CD8-positive, alpha-beta memory T cell (primary cell): ENCODE measurements at places on chromosomes 5 and 9. TPM values are rescaled to one million over a fixed set of nuclear protein-coding genes. Genes with fewer than 3 reads are reported as not detected.

DNA sequence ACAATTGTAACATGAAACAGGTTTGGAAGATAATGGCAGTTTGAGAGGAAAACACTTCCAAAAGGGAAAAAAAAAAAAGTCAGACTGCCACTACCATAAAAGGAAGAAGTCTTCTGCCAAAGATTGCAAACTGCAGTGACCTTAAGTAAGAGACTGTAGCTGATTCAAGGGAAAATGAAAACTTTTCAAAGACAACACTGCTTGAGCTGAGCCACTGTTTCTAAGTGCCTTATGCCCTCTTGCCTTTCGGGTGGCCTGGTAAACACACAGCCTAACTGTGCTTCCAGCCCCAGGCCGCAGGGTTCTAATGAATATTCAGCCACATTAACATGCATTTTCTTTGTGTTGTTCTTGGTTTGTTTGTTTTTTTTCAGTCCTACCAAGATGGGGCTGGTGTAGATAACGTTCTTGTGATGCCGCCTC lies 354.6 kb downstream of the BNC2 start:
- DNase-seq, result no peak

DNA sequence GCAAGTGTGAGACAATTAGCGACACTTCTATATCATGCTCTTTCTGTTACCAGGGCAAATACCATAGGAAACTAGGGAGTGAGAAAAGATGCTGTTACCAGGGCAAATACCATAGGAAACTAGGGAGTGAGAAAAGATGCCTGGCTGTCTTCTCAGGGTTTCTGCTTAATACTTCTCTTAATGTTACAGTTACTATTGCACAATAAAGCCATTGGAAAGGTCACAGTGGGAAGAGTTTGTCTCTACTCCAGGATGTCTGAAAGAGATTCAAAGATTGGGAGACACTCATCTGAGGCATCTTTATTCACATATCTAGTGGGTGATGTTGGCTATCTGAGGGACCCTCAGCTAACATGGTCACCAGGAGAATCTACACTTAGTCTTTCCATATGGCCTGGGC lies 431.7 kb upstream of the POU5F2 start:
- DNase-seq, result no peak

- DNase-seq, result no peak
These were observed 24.7 kb downstream of the BTF3 start for GRCh38 chr5:73522989-73523388.

DNA sequence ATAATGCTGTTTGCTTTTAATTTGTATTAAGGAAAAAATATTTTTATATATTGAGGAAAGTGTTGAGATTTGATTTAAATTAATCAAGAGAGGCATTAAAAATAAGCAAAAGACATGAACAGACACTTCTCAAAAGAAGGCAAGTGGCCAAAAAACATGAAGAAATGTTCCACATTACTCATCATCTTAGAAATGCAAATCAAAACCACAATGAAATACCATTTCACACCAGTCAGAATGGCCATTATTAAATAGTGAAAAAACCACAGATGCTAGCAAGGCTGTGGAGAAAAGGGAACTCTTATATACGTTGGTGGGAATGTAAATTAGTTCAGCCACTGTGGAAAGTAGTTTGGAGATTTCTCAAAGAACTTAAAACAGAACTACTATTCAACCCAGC lies 45.9 kb downstream of the RANBP17 start:
- DNase-seq, result no peak

DNA sequence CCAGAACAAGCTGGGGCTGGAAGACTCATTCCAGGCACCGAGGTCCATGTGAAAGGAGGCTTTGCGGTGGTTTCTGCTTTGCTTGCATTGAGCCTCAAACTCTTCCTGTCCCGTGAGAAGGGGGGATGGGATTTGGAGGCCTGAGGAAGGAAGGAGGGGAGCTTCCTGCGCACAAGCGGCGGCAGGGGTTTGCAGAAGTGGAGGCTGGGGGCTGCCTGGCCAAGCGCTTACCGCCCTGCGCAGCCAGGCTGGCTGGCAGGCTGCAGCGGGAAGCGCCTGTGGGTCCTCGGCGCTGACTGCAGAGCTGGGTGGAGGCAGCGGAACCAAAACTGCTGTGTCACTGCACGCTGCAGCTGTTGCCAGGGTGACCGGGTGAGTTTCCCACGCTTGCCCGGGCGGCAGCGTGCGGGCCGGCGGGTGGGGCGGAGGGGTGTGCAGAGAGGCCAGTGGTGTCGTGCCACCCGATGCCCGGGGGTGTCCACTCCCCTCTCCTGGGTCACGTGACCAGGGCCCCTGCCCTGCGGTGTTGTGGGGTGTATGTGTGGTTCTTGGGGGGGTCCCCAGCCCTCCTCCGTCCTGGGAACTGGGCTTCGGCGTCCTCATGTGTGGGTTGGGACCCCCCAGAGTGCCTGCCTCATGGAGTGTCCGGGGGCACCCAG lies 81.0 kb downstream of the RXRA start:
- peak; percentile 74 for DNase-seq

DNA sequence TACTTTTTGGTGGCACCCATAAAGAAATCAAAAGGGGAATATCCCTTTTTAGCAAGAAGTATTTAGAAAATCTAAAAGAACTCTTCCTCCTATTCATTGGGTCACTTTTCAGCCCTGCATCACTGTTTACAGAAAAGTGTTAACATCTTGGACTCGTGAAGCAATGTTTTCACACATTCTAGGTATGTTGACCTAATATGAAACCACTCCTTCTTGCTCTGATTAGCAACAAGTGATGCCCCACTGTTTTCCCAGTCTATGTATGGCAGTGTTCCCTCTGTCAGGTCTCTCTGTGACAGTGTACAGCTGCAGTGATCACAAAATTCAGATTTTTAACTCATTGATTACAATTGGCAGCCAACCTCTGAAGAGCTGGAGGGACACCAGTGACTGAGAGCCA lies 148.2 kb upstream of the SLC12A2 start:
- no peak for DNase-seq

The PDE8B gene
- not detected for total RNA-seq

DNA sequence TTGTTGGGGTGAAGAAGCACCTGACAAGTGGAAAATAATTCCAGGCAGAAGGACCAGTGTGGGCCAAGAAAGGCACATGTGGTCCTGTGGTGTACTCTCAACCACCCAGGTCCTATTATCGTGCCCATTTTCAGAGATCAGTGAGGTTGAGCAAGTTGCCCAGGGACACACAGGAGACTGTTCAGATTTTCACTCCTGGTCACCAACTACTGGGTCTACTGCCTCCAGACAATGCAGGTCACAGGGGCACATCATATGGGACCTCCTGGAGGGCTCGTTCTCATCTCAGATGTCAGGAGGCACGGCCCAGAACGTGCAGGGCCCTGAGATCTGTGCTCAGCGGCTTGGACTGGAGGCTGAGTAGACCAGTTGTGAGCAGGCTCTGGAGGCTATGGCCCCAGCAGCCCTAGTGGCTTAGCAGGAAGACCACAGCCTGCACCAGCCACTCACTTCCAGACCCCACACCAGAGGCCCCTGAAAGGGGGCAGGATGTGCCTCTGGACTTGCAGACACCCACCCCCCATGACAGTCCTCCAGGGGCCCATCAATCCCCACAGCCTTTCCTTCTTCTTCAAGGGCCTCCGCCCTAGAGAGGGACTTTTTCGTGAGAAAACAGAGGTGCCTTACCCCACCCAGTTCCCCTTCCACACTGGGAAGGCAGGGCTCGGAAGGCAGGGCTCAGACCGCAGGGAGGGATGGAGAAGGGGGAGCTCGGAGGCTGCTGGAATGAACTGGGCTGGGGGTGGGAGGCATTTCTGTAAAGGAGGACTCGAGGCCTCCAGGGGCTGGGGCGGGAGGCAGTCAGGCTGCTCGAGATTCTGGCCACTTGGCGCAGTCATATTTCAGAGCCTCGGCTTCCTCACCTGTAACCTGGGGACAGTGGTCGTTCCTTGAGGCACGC lies 82.7 kb upstream of the NEURL1B start:
- no peak for DNase-seq

- DNase-seq, result no peak
These were observed 3.2 kb upstream of the ANKHD1 start for GRCh38 chr5:140398379-140398811.

- no peak for DNase-seq
These were observed 87.9 kb downstream of the KCNT1 start for GRCh38 chr9:135789838-135790291.

GRCh38 chr9:132163876-132164603 lies 2.2 kb downstream of the NTNG2 start:
- no peak for DNase-seq

DNA sequence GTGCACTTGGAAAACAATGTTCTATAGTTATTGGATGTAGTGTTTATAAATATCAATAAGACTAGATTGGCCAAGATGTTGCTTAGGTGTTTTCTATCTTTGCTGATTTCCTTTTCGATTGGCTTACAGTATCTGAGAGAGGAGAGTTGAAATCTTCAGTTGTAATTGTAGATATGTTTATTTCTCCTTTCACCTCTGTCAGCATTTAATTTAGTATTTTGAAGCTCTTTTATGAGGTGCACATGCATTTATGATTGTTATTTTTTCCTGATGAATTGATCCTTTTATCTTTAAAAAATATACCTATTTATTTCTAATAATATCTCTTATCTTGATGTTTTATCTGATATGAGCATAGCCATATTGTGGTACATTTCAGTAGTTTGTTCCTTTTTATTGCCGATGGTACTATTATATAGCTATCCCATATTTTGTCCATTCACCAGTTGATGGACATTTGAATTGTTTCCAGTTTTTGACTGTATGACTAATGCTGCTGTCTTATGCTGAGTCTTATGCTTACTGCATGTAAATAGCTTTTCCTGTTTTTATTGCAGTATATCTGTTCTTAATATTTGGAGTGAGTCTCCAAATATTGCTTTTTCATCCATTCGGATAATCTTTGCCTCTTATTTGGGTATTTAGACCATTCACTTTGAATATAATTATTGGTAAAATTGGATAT lies 34.7 kb downstream of the ERCC6L2 start:
- DNase-seq, result no peak

DNA sequence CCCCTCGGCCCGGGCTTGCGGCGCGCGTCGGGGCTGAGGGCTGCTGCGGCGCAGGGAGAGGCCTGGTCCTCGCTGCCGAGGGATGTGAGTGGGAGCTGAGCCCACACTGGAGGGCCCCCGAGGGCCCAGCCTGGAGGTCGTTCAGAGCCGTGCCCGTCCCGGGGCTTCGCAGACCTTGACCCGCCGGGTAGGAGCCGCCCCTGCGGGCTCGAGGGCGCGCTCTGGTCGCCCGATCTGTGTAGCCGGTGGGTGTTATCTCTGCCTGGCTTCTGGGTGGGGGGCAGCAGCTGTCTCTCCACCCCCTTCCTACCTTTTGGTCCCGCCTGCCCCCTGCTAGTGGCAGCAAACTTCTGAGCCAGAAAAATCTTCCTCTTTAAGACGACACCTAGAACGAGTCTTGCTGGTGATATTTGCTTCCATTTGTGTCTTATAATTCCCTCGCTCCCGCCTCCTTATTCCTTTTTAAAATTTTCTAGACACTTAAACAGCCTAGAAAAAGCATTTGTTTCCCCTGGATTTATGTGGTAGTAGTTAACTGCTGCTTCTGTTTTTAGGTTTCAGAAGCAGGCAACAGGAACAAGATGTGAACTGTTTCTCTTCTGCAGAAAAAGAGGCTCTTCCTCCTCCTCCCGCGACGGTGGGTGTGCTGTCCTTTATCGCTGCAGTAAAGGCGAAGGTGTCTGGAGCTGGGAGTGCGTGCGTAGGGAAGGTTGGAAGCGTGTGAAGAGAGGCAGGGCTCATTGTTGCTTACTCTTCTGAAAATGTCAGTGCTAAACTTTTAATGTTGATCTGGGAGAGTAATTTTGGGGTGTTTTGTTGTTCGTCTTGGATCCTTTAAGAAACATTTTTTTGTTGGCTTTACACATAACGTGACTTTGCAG lies 554 bp downstream of the JAK2 start:
- no peak for DNase-seq

GRCh38 chr5:139850423-139851016 lies 54.9 kb downstream of the PSD2 start:
- no peak for DNase-seq

GRCh38 chr9:91757782-91758181 lies 192.2 kb downstream of the ROR2 start:
- DNase-seq, result no peak

The PKD2L2 gene
- not detected for total RNA-seq

GRCh38 chr9:111120526-111120925 lies 82.3 kb upstream of the LPAR1 start:
- DNase-seq, result no peak

DNA sequence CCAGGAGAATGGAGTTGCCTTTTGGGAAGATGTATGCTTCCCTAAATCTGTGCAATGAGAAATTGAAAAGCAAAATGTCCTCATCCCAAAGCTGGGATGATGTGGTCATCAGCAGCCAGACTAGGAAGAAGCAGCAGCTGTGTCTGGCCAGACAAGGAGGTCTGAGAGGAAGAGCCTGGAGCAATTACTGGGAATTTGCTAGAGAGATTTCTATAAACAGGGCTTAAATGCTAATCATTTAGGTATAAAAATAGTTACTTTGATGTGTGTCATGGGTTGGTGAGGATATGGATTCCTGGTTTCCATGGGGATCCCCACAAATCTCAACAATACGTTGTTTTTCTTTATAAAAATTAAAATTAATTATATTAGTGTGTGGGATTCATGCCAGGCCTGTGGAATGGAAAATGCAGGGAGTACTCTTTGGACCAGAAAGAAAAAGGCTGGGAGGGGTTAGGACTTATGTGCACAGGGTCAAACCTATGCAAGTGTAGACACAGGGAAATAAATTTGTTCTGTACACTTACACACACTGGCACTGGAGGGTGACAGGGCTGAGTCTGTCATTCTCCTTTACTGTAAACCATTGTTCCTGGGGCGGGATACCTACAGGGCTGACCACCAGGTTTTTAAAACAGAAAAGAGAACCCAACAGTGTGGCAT lies 58.7 kb upstream of the TRPC7 start:
- DNase-seq, result no peak

DNA sequence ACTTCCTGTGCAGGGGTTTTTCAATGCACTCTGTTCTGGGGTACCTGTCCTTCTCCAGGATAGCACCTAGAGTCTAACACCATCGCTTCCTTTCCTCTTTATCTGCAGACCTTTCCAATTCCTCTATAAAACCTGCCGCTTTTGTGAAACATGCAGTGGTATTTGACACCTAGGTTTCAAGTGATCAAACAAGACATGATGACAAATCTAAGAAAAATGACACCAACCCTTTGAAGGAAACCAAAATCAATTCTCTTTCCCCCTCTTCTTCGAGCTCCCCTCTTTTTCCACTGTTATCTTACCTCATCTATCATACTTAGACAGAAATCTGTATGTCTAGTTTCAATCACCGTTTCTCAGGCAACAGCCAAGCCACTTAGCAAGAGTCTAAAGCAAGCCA lies 25.6 kb upstream of the RANBP17 start:
- DNase-seq, result no peak
